ENCODE measurements at places on chromosomes 2 and 18. TPM values are rescaled to one million over a fixed set of nuclear protein-coding genes. Genes with fewer than 3 reads are reported as not detected.

The SERPINB3 gene
- polyA plus RNA-seq: not detected

DNA sequence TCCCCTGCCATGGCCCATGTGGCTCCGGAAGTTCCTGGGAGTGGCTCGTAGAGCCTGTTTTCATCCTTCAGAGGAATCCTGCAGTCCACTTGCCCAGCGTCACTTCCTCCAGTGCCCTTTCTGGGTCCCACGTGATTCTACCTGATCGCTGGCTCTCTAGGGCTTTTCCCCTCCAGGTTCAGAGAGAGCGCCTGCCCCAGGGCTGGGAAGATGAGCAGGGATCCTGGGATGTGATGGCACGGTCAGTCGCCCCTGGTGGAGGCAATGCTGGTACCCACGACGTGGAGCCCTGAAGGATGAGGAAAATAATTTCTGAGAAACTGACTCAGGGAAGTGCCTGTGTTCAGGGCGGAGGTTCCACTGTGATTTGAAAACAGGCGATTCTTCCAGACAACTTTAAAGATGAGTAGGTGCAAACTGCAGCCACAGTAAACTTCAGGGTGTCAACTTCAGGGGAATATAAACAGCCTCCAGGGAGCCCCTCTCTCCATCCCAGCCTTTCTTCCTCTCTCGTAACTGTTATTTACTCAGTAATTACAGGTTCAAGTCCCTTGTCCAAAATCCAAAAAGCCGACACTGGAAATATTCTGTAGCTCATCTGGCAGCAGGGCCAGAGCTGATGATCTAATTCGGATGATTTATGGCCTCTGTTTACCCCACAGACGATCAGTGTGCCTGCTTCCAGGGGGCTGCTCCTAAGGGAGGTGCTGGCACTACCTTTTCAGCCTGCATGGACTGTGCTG is 105.9 kb downstream of the AGAP1 start:
- H3K36me3 ChIP-seq: no peaks in the 10 kb centered on the region
- no peak overlapping the region for H3K4me3 ChIP-seq
- H3K27me3 ChIP-seq: no peaks in the 10 kb centered on the region
- peaks cover 4% of the 10 kb centered on the region for H3K4me1 ChIP-seq

- DNase-seq: no peak
- no peaks in the 10 kb centered on the region for H3K27me3 ChIP-seq
- no peaks in the 10 kb centered on the region for H3K4me1 ChIP-seq
- no peaks in the 10 kb centered on the region for H3K36me3 ChIP-seq
These were observed 559.5 kb downstream of the PIK3C3 start for GRCh38 chr18:42514512-42514911.

The GALNT14 gene
- polyA plus RNA-seq: 0.42 TPM

All from heart left ventricle (tissue), 16 donors.